Activated CD8-positive, alpha-beta memory T cell treated with anti-CD3 and anti-CD28 coated beads for 1 hour (primary cell): ENCODE measurements at places on chromosomes 4 and X.

- no peak for DNase-seq
Observed at GRCh38 chr4:187962926-187963325, 32.6 kb upstream of the ZFP42 start.

DNA sequence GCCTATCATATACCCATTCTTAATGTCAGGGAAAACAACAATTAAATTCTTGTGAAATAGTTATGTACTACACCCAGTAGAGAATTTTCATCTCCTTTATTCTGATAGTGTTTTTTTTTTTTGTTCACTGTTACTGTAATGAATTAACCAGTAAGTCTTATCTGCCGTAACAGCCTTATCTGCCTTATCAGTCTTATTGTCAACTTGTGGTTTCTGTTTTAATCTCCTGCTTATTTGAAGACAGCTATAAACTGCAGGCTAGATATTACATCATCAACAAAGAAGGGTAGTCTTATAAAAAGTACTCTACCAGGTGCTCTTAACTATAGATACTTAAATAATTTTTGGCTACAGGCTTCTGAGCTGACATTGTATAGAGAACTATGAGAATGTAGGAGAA is 79.5 kb downstream of the MAGEB5 start:
- no peak for DNase-seq

DNA sequence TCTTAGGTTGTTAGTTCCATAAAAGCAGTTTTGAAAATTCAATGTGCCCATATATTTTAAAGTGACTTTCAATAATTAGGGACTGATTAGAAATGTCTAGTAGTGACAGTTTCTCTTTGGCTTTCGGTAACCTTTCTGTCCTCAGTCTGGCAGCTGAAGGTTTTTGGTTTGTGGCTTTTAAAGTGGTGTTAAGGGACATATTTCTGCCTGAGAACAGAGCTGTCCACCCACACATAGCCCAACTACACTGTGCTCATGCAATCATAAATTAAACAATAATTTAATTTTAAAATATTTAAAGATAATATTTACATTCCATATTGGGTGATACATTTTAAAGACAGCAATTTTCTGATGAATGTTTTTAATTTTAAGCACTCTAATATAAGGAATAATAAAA is 335.0 kb upstream of the TENM3 start:
- DNase-seq = no peak

- DNase-seq = no peak
Observed at GRCh38 chrX:54087661-54088060, 43.4 kb upstream of the PHF8 start.

GRCh38 chrX:133085785-133086184 is 11.1 kb downstream of the USP26 start:
- no peak for DNase-seq

GRCh38 chr4:156575430-156576073 is 396.0 kb downstream of the PDGFC start:
- no peak for DNase-seq

DNA sequence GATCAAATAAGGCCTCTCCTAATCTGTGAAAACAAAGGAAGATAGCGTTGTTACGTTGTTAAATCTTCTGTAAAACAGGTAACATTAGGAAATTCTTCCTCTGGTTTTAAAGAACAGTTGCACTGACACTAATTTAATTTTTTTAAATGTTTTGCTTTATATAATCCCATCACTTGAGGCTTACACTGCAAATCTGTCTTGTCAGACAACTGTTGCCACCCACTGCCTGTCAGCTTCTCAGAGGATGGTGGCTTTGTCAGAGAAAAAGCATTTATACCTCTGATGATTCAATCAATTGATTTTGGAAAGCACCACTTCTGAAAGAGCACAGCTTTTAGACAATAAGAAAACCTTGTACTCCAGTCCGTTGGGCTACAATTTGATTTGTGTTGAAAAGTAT is 799.1 kb downstream of the FSTL5 start:
- no peak for DNase-seq

- no peak for DNase-seq
Observed at GRCh38 chrX:45186643-45187026, 14.0 kb downstream of the DIPK2B start.

GRCh38 chrX:134661295-134661694 is 3.0 kb upstream of the PLAC1 start:
- no peak for DNase-seq

DNA sequence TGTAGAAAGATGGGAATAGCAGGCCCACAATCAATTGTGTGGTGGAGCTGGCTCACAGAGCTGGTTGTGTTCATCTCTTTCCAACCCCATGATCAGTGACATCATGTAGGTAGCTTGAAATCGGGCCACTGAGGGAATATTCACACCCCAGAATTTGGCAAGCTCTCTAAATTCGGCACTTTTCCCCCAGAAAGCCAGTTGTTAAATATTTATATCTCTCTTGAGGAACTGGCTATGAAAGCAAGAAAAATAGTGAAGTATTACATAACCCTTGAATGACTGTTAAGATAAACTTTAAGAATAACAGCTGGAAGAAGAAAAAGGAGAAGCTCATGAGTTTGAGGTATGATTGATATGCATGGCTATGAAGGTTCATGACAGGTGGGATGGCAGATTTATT is 38.9 kb downstream of the GPRIN3 start:
- no peak for DNase-seq

GRCh38 chr4:143404555-143404954 is 67.9 kb downstream of the GAB1 start:
- DNase-seq = no peak

DNA sequence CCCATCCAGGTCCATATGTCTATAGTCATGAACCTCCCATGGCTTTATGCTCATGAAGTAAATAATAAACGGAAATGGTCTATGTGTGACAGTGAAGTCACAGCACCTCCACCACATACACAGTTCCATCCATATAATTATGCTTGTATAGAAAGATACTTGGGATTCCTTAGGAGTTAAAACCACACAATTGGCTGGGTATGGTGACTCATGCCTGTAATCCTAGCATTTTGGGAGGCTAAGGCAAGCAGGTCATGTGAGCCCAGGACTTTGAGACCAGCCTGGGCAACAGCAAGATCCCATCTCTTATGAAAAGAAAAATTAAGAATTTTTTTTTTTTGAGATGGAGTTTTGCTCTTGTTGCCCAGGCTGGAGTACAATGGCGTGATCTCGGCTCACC is 55.6 kb upstream of the RBM47 start:
- DNase-seq = no peak

DNA sequence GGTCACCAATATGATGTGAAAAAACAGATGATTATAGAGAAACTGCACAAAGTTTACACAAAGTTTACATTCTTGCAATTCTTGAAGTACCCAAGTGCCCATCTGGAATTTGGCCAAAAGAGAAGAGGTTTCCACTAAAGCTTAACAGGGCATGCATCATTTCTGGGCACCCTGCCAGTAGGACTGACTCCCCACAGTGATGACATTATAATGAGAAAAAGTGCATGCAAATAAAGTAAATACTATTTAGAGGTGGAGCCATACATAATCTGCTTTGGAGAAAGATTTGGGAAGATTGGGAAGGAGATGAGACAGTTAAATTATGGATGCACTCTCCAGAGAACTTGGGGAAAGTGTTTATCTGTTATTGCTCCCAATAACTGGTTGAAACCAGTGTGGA is 93.7 kb upstream of the TRPC3 start:
- no peak for DNase-seq

- no peak for DNase-seq
Observed at GRCh38 chrX:85379174-85379907, at the start of gene POF1B. POF1B (minus strand) TSS chrX:85379665; CDS start chrX:85379454, 211 bp downstream.

DNA sequence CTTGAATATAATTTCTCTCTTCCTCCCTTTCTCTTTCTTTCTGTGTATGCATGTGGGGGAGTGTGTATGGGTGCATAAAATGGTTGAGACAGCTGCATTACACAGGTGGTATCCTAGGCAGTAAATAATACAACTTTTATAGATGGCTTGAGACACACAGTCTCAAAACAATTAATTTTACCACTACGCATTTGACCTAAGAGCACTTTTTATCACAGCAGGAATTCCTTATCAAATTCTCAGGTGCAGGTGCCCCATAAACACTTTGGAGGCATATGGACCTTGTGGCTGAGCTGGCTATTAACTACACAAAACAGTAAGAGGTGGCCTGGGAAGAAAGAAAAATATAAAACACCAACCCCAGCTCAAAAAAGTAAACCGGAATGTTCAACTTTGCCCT is 91.3 kb downstream of the RASGEF1B start:
- DNase-seq = no peak

GRCh38 chr4:76680952-76681351 is 217.0 kb downstream of the SOWAHB start:
- DNase-seq = no peak
